ENCODE measurements at places on chromosomes 16 and 17. TPM values are rescaled to one million over a fixed set of nuclear protein-coding genes. Genes with fewer than 3 reads are reported as not detected.

The CNTD1 gene
- 0.60 TPM for total RNA-seq

The PEX12 gene
- 6.5 TPM for total RNA-seq

DNA sequence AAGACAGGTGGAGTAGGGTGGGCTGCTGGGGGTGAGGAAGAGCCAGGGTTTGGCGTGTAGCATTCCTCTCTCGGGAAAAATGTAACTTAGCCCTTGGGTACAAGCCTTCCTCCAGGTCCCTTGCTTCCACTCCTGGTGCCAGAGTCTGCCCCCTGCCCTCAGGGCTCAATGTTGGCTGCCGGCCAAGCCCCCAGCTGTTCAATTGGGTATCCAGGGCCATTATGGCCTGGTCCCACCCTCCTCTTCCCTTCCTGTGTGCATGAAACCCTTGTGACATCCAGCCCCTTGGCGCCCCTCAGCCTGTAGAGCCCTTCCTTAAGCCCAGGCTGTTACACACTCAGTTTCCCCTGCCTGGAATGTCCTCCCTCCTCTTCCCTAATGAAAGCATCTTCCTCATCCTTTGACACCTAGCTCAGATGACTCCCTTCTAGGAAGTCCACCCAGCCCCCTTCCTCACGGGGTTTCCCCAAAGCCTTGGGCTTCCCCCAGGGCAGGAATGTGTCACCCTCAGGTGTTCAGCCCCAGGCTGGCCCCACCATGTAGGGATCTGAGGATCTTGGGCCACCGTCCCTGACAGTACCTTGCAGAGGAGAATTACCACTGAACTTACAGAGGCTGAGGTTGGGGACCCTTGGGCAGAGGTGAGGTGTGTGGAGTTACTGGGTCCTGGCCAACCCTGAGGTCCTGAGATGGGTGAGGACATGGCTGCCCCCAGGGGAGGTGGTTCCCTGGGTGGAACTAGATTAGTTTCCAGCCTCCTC, 30.0 kb downstream of the B9D1 start:
- DNase-seq = no peak

DNA sequence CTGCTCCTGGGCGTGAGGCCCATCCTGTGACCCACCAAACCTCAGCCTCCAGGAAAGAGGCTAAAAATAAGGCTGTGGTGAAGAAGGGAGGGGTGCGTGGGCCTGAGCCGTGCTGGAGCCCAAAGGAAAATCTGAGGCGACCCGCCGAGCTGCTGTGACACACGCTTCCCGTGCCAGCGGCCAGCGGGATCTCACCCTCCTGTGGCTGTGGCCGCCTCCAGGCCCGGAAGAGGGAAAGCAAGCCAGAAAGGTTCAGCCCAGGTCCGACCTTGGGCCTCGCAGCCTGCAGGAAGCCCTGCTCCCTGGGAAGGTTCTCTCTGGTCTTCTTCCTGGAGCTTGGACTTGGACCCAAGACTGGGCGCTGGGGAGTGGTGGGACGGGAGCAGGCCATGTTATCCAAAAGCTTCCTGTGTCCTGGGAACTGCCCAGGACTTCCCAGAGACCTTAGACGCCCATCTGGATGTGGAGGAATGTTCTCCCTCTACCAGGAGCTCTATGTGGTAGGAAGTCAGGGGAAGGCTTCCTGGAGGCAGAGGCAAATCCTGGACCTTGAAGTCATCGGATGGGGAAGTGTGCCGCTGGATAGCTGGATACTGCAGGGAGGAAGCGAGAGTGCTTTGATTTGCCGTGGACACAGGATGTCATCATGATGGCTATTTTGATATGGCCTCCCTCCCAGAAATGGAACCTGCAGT, 11.4 kb downstream of the SPNS2 start:
- no peak for DNase-seq

- no peak for DNase-seq
These were observed 2.9 kb upstream of the GSDMB start for GRCh38 chr17:39921323-39921722.

DNA sequence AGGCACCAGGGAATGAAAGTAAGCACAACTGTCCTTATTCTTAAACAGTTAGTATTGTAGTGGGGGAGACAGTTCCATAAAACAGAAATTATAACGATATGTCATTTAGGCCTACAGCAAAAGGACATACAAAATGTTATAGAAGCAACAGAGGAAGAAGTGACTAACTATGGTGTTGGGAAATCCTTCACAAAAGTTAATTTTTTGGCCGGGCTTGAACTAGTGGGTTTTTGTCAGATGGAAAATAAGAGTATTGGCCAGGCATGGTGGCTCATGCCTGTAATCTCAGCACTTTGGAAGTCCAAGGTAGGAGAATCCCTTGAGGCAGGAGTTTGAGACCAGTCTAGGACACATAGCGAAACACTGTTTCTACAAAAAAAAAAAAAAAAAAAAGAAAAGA, 127.8 kb downstream of the SSH2 start:
- no peak for DNase-seq

The EFNB3 gene
- 3.5 TPM for total RNA-seq

GRCh38 chr17:27247071-27247957, 46.6 kb upstream of the WSB1 start:
- peak; percentile 61 for DNase-seq

The HS3ST3B1 gene
- 5.3 TPM for total RNA-seq

DNA sequence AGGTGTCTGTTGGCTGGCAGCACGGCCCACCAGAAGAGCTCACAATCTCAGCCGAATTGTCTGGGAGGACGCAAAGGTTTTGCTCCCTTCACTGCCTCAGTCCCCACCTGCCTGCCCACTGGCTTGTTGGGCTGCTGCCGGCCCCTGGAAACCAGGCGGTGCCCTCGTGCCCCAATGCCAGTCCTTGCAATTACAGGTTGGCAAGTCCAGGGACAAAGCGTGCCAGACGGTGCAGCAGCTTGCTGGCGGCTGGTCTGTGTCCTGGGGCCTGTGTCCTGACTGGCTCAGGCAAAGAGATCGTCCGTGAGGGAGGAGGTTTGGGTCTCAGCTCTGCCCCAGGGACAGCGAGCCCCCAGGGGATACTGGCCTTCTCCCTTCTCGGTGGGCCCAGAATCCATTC, 24.6 kb upstream of the SPNS2 start:
- no peak for DNase-seq

DNA sequence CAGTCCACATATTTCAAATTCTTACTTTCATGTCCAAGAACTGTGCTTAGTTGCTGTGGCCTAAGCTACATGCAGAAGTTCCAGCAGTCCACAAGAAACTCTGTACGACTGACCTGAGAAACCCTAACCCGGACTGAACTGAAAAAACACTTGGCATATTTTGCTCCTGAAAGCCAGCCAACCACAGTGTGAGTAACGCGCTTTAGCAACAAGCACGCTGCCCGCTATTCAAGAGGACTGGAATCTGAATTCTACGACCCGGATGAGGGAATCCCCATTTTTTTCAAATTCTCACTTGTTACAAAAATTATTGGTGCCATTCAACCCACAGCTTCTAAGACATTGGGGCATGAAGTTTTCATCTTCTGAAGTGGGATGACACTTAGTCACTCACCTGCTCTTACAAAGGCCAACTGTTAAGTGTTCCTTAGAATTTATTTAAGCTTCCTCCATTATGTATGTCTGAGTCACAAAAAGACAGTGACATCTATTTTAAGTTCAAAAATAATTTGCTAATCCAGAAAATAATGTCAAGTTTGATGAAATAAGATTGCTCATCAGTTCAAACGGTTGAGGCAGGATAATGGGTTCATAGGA, 78.7 kb downstream of the CDYL2 start:
- no peak for DNase-seq

DNA sequence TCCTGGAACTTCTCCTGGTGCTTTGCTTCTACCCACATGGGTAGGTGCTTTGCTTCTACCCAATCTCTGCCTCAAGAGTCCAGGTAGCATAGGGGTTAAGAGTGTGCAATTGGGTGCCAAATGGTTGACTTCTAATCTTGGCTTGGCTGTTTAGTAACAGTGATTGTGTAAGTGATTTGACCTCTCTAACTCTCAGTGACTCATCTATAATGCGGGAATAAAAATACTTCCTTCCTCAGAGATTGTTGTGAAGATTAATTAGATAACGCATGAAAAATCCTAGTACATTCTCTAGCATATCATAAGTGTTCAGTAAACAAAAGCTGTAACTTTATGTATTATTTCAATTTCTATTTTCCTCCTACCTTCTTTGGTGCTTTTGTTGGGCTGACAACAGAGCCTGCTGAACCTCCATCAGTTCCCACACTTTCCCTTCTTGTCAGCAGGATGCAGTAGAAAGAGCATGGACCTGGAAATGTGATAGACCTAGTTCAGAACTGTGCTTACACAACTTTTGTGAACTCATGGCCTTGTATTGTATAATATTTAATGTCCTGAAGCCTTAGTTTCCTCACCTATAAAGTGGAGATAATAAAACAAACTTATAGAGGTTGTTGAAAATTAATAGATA, 72.9 kb upstream of the SMIM36 start:
- no peak for DNase-seq

The KRT32 gene
- total RNA-seq = not detected

DNA sequence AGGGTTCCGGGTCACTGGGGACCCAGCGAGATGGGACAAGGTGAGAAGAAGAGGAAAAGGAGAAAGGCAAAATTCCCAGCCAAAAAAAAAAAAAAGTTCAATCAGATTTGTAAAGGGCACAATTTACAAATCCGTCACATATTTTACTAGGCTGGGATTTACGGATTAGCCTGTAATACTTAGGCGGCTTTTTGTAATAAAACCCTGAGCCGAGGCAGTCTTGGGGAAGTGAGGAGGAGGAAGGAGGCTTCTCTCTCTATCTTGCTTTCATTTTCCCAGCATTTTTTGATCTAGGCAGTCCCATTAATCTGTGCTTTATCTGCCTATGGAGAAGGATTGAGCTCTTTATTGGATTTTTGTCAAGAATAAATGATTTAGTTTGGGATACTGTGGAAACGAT, 130.6 kb upstream of the SDK2 start:
- DNase-seq = no peak

DNA sequence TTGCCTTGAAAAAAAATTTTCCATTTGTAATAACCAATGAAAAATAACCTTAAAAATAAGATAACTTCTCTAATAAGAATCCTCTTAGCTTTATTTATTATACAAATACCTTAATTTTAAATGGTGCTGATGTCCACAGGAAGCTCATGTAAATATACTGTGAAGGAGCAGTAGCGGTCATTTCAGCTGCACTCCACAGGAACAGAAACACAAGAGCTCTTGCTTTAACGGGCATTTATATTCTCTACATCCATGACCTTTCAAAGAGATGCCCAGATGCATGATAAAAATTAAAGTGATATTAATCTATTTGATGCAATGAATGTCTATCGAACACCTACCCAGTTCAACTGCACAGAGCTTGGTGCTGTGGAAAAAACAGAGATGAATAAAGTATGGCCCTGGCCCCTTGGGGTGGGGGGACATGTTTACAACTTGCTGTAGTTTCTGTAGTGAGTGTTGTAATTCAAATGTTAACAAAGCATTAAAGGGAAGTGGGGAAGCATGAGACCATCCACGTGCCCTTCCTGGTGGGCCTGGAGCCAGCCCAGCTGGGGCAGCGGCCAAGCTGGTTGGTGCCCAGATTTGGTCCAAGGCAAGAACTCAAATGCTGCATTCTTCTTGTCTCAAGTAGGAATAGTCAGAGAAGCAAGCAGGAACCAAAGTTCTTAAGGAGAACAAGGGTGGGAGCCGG, 47.9 kb downstream of the IQCK start:
- no peak for DNase-seq

- DNase-seq = peak; percentile 41
These were observed 38.5 kb downstream of the MSI2 start for GRCh38 chr17:57294629-57295501.

DNA sequence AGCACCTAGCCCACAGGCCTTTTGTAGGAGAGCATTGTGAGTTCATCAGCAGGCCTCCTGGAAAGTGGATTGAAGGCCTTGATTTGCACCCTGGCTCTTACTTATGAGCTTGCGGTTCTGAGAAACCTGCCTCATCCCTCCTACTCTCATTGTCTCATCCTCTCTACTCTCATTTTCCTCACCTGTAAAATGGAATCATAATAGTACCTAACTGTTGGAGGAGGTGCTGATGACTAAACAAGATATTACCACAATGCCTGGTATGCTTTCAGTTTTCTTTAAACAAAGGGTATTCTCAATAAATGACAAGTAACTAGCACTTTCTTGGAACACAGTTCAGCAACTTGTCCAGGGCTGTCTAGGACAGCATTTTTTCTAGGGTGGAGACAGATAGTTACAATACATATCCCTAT, 243.1 kb upstream of the MAF start:
- DNase-seq = no peak

DNA sequence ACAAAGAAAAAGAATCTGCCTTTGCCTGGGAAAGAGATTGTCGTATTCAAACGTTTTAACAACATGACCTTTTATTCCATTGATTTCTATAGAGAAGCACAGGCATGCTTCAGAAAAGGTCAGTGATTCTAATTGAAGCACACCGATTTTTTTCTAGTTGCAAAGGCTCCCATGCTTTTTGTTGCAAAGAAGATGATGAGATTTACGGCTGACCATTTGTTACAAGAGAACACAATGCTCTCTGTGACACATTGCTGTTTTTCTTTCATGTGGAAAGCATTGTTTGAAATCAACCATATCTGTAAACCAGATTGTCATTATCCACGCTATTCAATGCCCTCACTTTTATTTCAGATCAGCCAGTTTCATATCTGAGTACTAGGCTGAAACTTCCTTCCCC, 99.8 kb downstream of the NLK start:
- no peak for DNase-seq

- DNase-seq = no peak
These were observed 605 bp downstream of the NLRP1 start for GRCh38 chr17:5583426-5584382.

The BCAR1 gene
- total RNA-seq = 123 TPM

The ZNF385C gene
- 1.2 TPM for total RNA-seq

- DNase-seq = peak; percentile 73
These were observed 47.5 kb downstream of the WNT3 start for GRCh38 chr17:46770818-46771560.

The STH gene
- not detected for total RNA-seq
